ENCODE measurements at places on chromosomes 16 and 17. TPM values are rescaled to one million over a fixed set of nuclear protein-coding genes. Genes with fewer than 3 reads are reported as not detected.

PRR35 gene
- total RNA-seq = not detected

DNA sequence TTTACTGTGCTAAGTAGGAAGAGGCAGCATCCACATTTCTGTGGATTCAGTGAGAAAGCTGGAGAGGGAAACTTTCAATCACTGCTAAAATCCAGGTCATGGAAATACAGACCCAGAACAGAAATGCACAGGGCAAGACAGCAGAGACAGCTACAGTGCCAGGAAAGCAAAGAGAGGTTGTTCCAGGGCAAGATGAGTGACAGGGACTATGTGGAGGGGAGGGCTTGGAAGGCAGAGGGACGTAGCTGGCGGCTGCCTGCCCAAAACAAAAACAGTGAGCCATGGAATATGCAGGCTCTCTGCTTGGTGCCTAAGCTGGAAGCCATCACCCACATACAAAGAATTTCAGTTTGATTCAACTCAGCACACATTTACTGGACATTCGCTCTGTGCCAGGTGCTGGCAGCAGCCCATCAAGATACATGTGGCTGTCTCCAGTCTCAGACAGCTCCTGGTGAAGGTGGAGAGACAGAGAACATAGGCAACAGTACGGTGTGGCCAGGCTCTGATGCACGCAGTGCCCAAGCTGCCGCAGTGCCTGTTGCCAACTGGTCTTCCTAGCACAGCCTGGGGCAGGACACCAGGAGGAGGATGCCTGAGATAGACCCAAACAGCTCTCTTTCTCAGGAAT is 88.7 kb downstream of the AIPL1 start:
- DNase-seq = no peak

DNA sequence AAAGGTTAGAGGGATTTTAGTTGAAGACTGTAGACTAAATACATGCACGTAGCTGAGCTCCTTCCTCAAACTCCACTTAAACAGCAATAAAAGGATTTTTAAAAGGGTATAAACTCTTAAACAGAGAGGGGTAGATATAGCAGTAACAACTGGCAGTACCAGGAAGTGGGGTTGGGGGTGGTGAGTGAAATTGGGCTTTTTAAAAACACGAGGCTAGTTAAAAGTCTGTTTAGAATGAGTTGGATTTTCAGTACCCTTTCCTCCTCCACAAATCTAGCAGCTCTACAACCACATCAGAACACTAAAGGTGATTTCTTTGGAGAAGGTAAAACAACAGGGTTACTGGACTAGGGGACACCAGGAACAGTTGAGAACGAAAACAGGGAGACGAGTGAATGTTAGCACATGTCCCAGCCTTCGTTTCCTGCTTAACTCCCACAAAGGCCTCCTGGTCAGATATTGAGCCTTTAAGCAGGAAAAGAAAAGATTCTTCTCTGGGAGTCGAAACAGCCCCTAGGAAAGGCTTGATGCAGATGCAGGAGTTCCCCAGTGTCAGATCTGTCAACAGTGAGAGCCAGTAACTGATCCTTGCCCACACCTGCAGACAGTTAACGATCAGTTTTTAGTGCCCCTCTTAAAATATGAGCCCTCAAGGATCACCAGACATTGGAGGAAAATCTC is 13.8 kb downstream of the NETO2 start:
- DNase-seq = no peak

PSKH1 gene
- 3.5 TPM for total RNA-seq

GRCh38 chr17:34423978-34424813 is 61.2 kb upstream of the CCL1 start:
- DNase-seq = no peak

GRCh38 chr16:80147026-80147655 is 393.7 kb upstream of the DYNLRB2 start:
- DNase-seq = no peak

GRCh38 chr16:89764711-89765201 is 43.4 kb downstream of the ZNF276 start:
- no peak for DNase-seq

- no peak for DNase-seq
Measured at GRCh38 chr17:17468217-17469010, 8.4 kb upstream of the MED9 start.

C17orf78 gene
- not detected for total RNA-seq

- peak; percentile 67 for DNase-seq
Measured at GRCh38 chr17:39123627-39124026, 27.8 kb downstream of the PLXDC1 start.

DNA sequence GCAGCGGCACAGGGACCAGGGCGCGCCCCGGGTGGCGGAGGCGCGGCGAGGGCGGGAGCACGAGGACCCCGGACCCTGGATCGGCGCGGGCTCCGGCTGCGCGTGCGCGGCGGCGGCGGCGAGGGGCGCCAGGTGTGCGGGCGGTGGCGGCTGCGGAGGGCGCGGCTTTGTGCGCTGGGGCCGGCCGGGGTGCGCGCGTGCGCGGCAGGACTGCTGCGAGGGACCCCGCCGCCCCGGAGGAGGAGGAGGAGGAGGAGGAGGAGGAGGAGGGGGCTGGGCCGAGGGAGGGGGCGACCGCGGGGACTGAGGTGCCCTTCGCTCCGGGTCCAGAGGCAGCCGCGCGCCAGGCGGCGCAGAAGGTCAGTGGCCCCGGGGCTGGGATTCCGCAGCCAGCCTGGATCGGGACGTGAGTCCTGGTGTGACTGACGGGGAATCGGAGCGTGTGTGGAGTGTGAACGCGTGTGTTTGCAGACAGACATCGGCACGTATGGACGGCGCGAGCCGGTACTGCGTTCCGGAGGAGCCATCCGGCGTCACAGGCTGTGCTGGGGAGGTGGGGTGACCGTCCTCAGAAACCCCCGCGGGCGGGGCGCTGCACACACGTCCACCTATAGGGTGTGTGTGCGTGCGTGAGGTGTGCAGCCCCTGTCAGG is 19.5 kb upstream of the RAP1GAP2 start:
- no peak for DNase-seq

DNA sequence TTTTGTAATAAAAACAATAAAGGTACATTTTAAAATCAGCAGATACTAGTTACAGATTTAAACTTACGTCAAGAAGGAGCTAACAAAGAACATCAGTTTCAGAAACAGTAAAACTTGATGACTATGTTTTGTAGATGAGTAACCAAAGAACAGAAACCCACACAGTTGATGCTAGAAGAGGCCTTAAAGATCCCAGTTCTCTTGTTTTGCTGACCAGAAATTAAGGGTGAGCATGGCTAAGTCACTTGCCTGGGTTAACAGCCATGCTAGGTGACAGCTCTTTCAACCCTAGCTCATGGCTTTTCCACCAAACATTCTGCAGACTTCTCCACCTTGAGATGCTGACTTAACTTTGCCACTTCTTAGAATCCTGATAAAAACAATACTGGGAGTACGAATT is 26.4 kb downstream of the STX8 start:
- no peak for DNase-seq

- DNase-seq = no peak
Measured at GRCh38 chr17:69608141-69608540, 193.6 kb downstream of the MAP2K6 start.

DNA sequence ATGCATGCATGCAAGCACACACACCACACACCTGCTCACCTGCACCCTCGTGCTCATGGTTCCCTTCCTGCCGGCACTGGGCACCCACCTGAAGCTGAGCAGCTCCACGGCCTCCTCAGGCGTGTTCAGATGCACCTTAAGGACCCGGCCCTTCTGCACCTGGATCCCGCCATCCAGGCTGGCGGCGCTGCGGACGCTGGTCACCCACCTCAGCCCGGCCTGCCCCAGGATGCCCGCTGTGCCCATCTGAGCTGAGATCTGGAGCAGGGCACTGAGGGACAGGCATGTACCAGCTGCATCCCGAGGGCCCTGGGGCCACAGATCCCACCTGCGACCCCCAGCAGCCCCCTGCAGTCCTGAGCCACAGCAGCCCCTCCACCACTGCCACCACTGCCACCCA is 110.0 kb downstream of the LITAF start:
- no peak for DNase-seq

- no peak for DNase-seq
Measured at GRCh38 chr16:25691519-25692091, at the start of gene HS3ST4. Gene HS3ST4, plus strand, starts transcription at chr16:25691959.

DNA sequence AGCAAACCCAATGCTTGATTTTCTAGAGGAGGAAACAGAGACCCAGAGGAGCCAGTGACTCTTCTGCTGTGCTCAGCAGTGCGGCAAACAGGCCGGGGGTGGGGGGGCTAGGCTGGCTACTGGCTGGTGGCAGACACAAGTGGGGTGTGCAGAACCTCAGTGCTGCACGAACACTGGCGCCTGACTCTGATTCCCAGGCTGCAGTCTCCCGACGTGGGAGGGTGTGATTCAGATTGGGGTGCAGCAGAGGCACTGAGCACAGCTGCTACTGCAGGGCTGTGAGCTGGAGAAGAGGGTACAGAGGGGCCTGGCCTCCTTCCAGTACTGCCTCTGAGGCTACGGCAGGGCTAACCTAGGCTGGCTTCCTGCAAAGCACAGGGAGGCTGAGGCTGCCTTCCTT is 8.1 kb downstream of the RPL19 start:
- DNase-seq = no peak

GRCh38 chr16:52035436-52035835 is 511.5 kb downstream of the TOX3 start:
- no peak for DNase-seq

DNA sequence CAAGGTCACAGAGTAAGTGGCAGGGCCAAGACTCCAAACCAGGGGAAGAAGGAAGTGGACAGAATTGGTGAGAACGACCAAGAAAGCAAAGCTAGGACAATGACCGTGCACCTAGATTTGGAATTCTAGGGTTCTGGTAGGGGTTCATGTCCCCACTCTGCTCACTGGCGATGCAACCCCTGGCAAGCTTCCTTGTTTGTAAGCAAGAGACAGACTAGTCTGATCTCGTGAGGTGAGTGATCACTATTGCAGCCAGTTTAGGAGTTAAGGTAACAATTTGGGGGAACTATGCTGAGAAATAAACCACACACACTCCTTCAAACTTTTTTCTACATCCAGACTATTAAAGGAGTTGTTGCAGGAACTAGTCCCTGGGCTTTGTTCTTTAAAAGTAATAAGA is 48.1 kb downstream of the XPO6 start:
- no peak for DNase-seq

DNA sequence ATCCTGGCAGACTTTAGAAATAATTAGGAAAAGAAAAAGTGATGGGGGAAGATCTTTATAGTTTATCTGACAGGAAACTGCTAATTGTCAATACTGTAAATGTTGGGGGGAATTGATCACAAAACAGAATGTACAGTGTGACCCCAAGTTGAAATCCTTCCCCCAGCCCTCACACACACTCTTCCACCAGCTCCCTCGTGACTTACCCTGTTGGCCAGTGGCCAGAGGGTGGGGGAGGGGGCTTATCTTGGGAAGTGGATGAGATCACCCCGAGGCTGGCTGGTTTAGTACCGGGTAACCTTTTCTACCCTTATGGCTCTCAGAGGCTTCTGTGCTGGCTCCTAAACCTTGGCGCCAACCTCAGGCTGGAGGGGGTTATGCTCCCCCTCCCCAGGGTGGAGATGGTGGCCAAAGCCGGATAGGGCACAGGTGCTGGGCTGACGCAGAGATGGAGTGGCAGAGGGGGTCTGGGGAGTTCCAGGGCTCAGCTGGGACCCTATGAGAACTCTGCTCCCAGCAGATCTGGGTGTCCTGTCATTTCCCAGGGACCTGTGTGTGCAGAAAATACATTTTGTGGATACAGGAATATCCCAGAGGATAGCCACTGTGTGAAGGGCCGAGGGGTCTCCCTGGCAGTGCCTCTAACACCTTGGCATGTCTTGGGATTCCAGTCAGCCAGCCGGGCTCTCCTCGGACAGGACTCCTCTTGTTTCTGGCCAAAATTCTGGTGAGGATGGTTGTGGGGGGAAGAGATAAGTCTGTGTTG is 18.6 kb downstream of the CDH16 start:
- DNase-seq = peak; percentile 75

DNA sequence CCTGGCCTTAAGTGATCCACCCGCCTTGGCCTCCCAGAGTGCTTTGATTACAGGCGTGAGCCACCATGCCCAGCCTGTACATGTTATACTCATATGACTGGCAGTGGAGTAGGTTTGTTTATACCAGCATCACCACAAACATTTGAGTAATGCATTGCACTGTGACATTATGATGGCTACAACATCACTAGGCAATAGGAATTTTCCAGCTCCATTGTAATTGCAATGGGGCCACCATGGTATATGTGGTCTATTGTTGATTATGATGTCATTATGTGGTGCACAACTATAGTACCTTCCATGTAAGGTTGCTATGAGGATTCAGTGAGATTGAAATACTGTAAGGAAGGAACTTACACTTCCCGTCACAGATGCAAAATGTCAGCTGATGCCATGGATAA is 168.9 kb downstream of the COPRS start:
- DNase-seq = peak; percentile 32

DNA sequence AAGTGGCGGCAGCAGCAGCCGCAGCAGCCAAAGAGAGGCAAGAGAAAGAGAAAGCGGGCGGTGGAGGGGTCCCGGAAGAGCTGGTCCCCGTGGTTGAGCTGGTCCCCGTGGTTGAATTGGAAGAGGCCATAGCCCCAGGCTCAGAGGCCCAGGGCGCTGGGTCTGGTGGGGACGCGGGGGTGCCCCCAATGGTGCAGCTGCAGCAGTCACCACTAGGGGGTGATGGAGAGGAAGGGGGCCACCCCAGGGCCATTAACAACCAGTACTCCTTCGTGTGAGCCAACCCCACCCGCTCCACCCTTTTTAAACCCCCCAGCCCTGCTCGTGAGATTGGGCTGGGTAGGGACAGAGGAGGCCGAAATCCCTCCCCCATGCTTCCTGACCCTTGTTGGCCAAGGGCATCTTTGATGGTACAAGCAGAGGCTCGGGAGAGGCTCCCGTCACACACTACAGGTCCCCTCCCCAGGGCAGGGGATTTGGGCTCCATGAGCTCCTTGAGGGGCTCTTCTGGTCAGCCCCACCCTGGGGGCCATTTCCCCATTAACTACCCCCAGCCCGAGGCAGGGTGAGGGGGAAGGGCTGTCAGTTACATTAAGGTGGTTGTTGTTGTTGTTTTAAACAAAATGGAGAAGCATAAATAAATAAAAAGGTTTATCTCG is 4.6 kb upstream of the ATP2A1 start:
- no peak for DNase-seq

- no peak for DNase-seq
Measured at GRCh38 chr17:60277258-60277657, 114.7 kb downstream of the USP32 start.

- DNase-seq = no peak
Measured at GRCh38 chr16:80654094-80654862, 113.5 kb downstream of the DYNLRB2 start.

WSCD1 gene
- total RNA-seq = not detected

- DNase-seq = no peak
Measured at GRCh38 chr17:64130559-64131001, 636 bp upstream of the ERN1 start.

- DNase-seq = no peak
Measured at GRCh38 chr16:1565083-1565805, 31.8 kb downstream of the TMEM204 start.

DNA sequence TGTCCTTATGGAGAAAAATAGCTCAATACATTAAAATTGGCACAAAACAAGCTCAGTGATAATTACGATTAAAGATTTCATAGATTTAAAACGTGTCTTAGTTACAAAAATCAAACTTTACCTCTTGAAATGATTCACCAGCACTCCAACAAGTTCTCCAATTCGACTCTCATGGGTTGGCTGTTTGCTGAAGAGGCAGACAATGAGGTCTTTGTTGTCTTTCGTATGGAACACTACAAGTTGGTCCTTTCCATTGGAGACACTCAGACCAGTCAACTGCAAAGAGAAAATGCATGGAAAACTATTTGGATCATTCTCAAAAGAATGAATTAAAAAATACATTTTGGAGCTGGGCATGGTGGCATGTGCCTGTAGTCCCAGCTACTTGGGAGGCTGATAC is 118.2 kb downstream of the CDK5R1 start:
- DNase-seq = no peak

KRT33A gene
- total RNA-seq = not detected
